SHP77 (cell line): ENCODE measurements at places on chromosomes 4 and X.

DNA sequence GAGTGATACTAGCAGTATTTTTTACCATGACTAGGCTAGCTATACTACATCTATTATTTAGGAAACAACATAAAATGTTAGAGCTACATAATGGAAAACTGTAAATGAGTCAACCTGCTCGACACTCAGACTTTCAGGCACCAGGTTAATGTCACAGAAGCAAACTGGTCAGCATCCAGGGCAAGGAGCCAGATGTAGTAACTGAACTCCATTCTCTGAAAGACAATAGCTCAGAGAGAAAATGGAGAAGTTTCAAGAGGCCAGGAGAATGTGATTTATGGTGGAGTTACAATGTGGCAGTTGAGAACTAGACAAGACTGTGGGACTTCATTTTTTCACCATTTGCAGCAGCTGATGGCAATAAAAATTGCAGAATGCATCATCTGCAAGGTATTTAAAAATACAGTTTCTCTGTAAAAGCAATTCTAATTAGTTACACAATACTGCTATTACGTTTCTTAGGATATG, 342.7 kb upstream of the PABPC4L start:
- DNase-seq = peak; percentile 52

GRCh38 chrX:112636951-112637581, 42.7 kb downstream of the LHFPL1 start:
- DNase-seq = no peak

GRCh38 chr4:2866160-2866861, 22.7 kb downstream of the ADD1 start:
- no peak for DNase-seq

GRCh38 chr4:857461-857860, 31.5 kb upstream of the CPLX1 start:
- no peak for DNase-seq

DNA sequence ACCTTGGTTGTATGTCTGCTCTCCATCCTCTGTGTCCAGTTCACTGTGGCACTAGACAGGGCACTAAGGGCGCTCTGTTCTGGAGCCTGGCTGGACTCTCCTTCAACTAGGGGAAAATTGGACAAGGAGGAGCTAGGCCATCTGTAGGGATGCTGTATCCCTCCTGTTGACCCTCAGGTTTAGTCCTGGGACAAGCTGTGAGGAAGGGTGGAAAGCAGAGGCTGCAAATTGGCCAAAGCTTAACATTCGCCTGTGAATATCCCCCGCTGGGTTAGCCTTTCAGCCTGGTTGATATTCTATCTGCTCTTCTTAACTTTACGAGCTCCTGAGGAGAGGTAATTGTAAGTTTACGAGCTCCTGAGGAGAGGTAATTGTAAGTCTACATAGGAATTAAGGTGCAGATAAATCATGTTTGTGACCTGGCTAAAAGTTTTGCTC, 64.4 kb upstream of the ENPEP start:
- peak; percentile 1 for DNase-seq

- DNase-seq = no peak
These were observed 4.2 kb upstream of the MSANTD1 start for GRCh38 chr4:3244747-3245146.

DNA sequence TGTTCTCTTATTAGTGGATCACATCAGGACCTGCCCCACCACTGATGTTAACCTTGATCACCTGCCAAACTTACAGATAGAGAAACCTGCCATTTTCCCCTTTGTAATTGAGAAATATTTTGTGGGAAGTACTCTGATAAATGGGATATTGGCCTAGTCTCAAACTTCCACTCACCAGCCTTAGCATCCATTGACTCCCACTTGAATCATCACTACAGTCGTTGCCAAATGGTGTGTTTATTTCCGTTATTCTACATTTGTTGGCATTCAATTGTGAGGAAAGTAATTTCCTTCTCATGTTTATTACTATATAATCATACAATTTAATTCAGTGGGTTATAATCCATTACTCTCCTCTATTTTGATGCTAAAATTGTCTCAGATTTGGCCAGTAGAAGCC, 156.4 kb upstream of the CXCL13 start:
- no peak for DNase-seq

DNA sequence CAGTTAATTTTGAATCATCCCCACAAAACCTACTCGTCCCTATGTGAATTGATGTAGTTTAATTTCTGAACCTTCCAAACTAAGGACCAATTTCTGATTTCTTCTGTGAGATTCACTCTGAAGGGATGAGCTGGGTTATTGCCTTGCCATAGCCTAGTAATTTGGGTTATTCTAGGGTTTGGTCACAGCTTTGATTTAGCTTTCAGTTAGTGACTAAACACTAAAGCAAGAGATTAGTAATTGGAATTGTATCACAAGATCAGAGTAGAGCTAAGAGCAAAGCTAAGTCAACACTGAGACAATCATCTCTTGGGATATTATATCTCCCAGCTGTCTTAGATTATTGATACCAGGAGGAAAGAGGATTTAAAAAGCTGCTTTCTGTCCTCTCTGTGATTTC, 588.0 kb downstream of the CCSER1 start:
- DNase-seq = no peak

DNA sequence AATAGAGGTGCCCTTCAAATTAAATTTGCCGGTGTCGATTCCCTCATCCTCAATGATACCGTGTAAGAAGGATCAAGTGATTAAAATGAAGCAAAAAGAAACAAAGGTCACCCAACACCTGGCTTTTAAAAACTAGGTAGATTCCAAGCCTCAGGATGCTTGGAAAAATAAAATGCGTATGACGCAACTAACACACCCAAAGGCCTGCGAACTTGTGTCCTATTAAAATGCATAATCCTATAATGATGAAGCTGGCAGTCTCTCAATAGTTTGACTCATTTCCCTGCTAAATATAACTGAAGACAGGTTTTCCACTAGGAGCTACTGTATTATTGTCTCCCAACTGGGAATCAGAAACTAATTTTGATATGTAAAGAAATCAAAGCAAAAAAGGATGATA, 263.2 kb downstream of the DHX15 start:
- DNase-seq = no peak

DNA sequence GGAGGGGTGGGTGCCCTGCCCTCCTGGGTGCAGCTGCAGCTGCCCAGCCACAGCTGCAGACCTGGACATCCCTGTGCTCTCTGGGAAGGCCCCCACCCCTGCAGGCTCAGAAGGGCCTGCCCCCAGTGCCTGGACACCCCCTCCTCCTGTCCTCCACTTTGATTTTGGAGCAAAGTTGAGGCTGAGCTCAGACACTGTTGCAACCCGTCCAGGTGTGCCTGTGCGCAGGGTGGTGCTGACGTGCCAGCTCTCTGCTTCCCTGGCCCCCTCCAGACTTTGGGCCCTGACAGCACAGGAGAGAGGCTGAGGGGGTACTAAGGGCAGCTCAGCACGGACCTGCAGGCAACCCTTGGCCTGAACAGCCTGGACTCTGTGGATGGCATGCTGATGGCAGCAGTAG, 750.3 kb downstream of the ARAP2 start:
- no peak for DNase-seq

- no peak for DNase-seq
These were observed 41.3 kb upstream of the TENM3 start for GRCh38 chr4:182201871-182202270.

GRCh38 chr4:129387666-129388065, 291.7 kb downstream of the C4orf33 start:
- no peak for DNase-seq

- DNase-seq = no peak
These were observed 74.5 kb downstream of the RFC1 start for GRCh38 chr4:39291686-39292085.

GRCh38 chr4:31081366-31081765, 361.2 kb downstream of the PCDH7 start:
- DNase-seq = no peak

GRCh38 chrX:3678328-3678727, 35.1 kb downstream of the PRKX start:
- DNase-seq = no peak

- DNase-seq = no peak
These were observed 2.0 kb upstream of the SYP start for GRCh38 chrX:49202022-49202421.

GRCh38 chrX:22135994-22136684, 104.0 kb downstream of the PHEX start:
- no peak for DNase-seq

- no peak for DNase-seq
These were observed 14.3 kb downstream of the KLKB1 start for GRCh38 chr4:186241616-186242015.

- DNase-seq = no peak
These were observed 19.4 kb upstream of the CPLX1 start for GRCh38 chr4:845233-845835.

- DNase-seq = no peak
These were observed 44.7 kb downstream of the SCD5 start for GRCh38 chr4:82753725-82754410.

- no peak for DNase-seq
These were observed 679.9 kb downstream of the RPA4 start for GRCh38 chrX:97563531-97564133.

- no peak for DNase-seq
These were observed 97.9 kb upstream of the EOLA2 start for GRCh38 chrX:150036181-150036580.

DNA sequence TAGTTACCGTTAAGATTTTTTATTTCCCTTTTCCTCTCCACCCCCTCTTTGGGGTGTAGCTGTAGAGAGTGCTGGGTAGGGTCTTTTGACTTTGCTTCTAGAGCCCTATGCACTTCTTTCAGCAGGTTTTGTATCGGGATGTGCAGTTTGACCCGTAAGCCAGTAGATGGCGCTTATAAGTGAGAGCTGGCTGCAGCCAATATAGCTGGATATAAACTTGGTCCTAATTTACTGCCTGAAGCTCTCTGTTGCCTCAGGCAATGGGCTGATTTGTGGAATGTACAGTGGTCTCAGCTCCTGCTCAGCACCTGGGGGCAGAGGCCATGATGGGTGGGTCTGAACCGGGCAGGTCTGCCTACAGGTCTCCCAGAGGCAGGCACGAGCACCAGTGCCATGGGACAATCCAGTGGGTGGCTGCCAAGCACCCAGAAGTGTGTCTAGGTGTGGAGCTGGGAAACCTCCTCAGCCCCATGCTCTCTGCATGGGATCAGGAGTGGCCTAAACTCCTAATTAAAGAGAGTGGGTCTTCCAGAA, 146.5 kb downstream of the SPANXN1 start:
- no peak for DNase-seq

DNA sequence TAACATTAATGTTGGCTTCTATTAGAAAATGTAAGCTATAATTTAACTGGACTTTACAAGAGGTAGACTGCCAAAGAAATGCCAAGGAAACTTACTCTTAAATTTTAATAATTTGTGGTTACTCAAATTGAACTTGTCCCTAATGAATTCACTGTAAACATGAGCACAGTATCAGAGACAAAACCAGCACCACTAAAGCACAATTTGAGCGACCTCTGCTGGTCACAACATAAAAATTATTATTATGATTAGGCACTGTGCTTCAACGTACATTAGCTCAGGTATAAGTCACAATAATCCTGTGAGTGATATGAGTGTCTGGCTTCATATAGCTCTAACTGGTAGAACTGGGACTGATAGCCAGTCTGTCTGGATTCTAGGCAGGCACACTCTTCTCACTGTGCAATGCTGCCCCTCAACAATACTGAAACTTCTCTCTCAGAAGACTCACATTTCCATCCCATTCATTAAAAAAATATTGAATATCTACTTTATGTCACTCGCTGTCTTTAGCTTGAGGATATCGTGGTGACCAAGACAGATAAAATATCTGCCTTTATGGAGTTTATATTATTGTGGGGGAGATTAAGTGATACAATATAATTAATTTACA, 8.0 kb downstream of the NUDT6 start:
- no peak for DNase-seq

DNA sequence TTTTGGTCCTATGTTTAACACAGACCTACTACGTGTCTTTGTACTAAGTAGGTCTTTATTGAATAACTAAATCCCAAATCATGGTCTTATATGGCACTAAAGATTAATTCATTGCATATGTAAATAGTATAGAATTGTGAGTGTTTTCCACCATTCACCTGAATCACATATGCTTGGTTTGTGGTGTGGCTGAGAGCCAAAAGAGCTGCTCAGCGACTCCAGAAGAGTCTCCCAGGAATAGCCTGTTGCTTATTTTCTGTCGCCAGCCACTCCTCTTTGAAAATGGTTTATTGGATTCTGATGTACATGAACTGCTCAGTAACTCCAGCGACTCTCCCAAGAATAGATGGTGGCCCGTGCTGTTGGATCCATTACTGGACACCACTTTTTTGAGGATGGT, 184.5 kb downstream of the CLCN4 start:
- DNase-seq = no peak
